ENCODE measurements at places on chromosomes 13 and 19. TPM values are rescaled to one million over a fixed set of nuclear protein-coding genes. Genes with fewer than 3 reads are reported as not detected.

GRCh38 chr19:48568345-48568886 is 16.4 kb downstream of the SULT2B1 start:
- H3K4me1 ChIP-seq, result peaks cover 2% of the 10 kb centered on the region
- H3K4me3 ChIP-seq, result no peak overlapping the region
- no peaks in the 10 kb centered on the region for H3K36me3 ChIP-seq
- H3K27ac ChIP-seq, result no peak overlapping the region
- H3K27me3 ChIP-seq, result no peaks in the 10 kb centered on the region

DNA sequence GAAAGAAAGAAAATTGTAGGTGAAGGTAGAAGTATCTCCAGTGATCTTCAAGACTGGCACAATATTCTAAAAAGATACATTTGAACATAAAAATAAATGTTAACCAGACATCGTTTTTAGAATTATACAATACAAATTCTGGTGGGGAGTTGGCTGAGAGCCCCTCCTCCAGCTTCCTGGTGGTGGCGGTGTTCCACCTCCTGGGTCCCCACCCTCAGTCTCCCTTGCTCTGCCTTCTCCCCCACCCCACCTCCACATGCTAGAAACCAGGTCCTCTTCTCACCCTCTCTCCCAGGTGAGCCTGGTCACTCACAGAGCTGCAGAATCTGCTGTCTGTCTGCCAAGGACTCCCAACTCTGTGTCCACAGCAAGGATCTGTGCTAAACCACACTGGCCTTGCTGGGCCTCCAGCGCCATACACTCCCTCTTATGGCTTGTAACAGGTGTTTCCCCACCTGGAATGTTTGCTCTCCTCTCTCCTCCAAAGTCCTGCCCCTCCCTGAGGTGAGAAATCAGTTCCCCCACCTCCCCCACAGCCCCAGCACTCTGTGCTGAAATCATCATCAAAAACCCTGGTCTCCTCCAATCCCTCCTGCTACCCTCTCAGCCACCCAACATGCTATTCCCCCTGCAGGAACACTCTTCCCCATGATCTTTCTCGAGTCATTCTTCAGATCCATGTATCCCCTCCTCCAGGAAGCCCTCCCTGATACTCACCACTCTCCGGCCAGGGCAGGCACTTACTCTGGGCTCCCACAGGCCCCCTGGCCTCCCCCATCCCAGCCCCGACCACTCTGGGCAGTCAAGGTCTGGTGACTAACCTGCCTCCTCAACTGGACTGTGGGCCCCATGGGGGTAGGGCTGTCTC is 20.5 kb upstream of the CYP2S1 start:
- H3K4me1 ChIP-seq, result peaks cover 5% of the 10 kb centered on the region
- H3K4me3 ChIP-seq, result no peak overlapping the region
- H3K27me3 ChIP-seq, result no peaks in the 10 kb centered on the region

DNA sequence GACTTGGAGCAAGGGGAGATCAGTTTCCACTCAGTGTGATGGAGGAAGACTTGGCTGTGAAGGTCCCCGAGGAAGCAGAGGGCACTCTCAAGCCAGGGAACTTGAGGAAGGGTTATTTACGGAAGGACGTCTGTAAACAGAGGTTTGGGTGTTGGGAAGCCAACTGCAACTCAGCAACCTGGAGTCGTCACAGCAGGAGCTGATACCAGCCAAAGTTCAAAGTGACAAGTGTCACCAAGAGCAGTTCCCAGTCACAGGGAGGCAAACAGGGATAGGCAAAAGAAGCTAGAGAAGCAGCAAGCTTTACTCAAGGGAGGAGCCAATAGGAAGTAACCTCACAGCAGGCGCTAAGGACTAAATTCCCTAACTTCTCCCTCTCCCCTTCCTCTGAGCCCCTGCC is 205.5 kb downstream of the EFNB2 start:
- H3K4me1 ChIP-seq, result no peaks in the 10 kb centered on the region
- H3K36me3 ChIP-seq, result no peaks in the 10 kb centered on the region
- no peak for DNase-seq

DNA sequence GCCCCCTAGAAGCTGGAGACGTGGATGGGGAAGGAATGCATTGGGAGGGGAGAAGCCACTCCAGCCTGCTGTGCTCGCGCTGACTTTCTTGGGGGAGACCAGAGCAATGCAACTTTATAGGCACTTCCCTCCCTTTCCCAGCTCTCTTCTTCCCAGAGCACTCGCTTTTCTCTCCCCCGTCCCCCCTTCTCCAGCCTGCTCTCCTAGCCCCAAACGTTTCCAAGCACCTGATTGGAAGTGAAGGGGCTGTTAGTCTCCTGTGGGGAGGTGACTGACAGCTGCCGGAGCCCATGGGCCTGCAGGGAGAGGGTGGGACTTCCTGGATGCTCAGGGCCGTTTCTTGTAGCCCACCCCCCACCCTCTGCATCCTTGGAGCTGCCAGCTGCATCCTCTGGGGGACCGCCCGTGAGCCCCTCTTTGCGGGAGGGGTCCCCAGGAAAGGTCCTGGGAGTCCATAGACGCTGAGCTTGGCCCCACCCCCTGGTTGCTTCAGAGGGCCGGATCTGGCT is 2.5 kb downstream of the HDGFL2 start:
- H3K27me3 ChIP-seq, result no peaks in the 10 kb centered on the region
- no peak overlapping the region for H3K27ac ChIP-seq
- peak; percentile 75 for DNase-seq
- H3K36me3 ChIP-seq, result peaks cover 20% of the 10 kb centered on the region

DNA sequence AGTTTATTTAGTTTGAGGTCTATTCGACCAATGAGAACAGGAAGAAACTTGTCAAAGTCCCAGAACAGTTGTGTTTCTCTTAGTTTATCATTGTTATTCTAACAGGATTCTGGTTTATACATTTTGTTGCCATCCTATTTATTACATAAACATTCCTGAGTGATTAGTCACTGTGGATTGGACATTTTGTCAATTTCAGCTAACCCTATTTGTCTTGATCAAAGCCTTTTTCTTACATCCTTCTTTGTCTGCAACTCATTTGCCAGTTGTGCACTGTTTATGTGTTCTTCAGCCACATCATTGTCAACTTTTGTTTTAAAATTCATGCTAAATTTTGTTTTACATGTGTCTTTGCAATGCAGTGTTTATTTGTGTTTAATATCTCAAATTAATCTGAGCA is 886.0 kb upstream of the SLC10A2 start:
- DNase-seq, result peak; percentile 65
- H3K4me3 ChIP-seq, result no peak overlapping the region
- peak overlapping the region; percentile 69 for H3K27ac ChIP-seq
- H3K36me3 ChIP-seq, result no peaks in the 10 kb centered on the region
- no peaks in the 10 kb centered on the region for H3K27me3 ChIP-seq

- no peak overlapping the region for H3K4me3 ChIP-seq
- peaks cover 15% of the 10 kb centered on the region for H3K27me3 ChIP-seq
- H3K36me3 ChIP-seq, result no peaks in the 10 kb centered on the region
- no peak overlapping the region for H3K27ac ChIP-seq
- DNase-seq, result no peak
- no peaks in the 10 kb centered on the region for H3K4me1 ChIP-seq
Observed at GRCh38 chr13:48291730-48292129, 11.8 kb upstream of the RB1 start.

DNA sequence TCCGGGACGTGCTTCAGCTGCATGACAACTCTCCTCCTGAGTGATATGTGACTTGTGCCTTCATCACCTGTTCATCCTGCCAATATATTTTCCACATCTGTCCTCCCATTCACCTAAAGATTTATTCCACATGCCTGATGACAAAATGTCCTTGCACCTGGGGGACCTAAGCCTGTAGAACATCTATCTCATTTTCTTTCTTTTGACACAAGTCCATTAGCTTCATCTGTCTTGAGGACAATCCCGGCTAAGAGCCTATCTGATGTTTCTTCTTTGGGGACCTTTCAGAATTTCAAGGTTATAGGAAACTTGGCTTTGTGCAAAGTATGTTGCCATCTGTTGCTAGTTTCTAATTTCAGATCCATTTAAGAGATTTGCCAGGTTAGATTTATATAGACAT is 41.1 kb downstream of the ITGBL1 start:
- no peak for DNase-seq
- no peak overlapping the region for H3K4me3 ChIP-seq

DNA sequence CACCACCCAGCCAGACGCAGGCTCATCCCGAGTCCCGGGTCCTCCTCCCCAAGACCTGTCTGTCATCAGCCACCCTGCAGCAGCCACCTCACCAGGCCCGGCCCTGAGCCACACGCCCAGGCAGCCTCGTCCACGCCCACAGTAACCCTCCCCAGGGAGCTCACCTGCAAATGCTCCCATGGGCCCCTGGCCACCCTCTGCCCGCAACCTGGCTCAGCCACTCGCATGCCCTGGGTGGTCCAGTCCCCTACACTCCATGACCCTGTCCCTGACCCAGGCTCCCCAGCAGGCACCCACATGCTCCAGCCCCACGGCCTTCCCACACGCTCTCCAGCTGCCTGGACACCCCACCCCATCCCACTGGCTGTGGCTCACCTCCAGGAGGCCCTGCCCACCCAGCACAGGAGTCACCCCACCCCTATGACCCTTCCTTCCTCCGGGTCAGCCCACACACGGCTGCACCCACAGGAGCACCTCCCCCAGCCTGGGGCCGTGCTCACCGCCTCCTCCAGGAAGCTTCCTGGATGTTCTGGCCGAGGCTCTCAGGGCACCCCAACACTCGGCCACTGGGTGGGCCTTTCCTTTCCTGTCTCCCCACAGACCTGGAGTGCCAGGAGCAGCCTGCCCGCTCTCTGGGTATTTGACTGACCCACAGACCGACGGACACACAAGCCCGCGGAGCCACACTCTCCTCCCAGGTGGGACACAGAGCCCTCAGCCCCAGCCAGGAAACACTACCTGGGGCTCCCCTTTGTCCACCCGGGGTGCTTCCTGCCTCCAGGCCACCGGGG is 3.6 kb downstream of the TMEM259 start:
- peak overlapping the region; percentile 43 for H3K27ac ChIP-seq
- peaks cover 17% of the 10 kb centered on the region for H3K36me3 ChIP-seq
- no peak overlapping the region for H3K4me3 ChIP-seq

DNA sequence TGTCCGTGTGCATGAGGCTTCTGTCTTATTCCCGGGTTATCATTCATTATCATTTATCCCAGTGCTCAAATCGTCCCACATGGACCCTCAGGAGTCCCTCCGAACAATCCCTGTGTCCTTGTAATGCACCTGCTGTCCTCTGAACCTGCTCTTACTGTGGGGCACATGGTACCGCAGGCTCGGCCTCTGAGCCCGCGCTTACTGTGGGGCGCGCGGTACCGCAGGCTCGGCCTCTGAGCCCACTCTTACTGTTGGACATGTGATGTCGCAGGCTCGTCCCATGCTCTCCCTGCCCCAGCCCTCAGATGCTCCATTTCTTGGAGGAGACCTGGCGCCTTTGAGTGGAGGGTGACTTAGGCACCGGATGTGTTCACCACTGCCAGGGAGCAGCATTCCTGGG is 16.8 kb upstream of the ZNF554 start:
- no peak overlapping the region for H3K4me3 ChIP-seq
- no peak overlapping the region for H3K27ac ChIP-seq
- no peak for DNase-seq
- H3K27me3 ChIP-seq, result no peaks in the 10 kb centered on the region
- no peaks in the 10 kb centered on the region for H3K4me1 ChIP-seq
- peaks cover 8% of the 10 kb centered on the region for H3K36me3 ChIP-seq

DNA sequence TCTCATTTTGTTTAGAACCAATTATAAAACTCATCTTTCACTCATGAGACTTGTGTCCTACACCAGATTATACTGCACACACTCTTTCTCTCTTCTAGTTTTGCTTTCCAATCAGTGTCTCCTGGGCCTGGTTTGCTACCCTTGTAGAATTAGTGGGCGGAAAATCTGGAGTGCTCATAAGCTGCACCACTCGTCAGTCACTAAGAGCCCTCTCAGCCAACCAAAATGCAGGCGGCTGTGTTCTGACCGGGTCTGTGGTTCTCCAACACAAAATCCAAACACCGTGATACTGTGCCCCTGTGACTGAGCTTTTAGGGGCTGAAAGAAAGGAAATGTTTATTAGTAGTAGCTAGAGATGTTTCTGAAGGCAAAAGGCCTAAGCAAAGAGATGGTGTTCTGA is 83.7 kb upstream of the OBI1 start:
- no peak for DNase-seq
- H3K36me3 ChIP-seq, result no peaks in the 10 kb centered on the region
- peaks cover 8% of the 10 kb centered on the region for H3K27me3 ChIP-seq
- no peak overlapping the region for H3K27ac ChIP-seq
- H3K4me3 ChIP-seq, result no peak overlapping the region

GRCh38 chr19:51295382-51296126 is 15.9 kb upstream of the IGLON5 start:
- no peaks in the 10 kb centered on the region for H3K4me1 ChIP-seq
- H3K36me3 ChIP-seq, result no peaks in the 10 kb centered on the region
- H3K27me3 ChIP-seq, result no peaks in the 10 kb centered on the region

GRCh38 chr19:13507053-13507611 is 853 bp upstream of the CACNA1A start:
- no peaks in the 10 kb centered on the region for H3K36me3 ChIP-seq
- H3K27ac ChIP-seq, result no peak overlapping the region
- H3K4me1 ChIP-seq, result no peaks in the 10 kb centered on the region
- peaks cover 24% of the 10 kb centered on the region for H3K27me3 ChIP-seq
- no peak for DNase-seq

DNA sequence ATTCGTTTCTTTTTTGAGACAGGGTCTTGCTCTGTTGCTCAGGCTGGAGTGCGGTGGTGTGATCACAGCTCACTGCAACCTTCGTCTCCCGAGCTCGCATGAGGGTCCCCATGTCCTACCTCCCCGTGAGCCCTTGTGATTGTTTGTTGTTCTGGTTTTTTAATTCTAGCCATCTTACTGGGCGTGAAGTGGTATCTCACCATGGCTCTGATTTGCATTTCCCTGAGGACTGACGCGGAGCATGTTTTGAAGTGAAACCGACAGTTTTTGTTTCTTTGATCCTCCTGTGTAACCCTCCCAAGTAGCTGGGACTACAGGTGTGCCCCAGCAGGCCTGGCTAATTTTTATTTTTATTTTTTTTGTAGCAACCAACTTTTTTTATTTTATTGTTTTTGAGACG is 21.7 kb downstream of the GNG7 start:
- no peak for DNase-seq
- H3K4me1 ChIP-seq, result no peaks in the 10 kb centered on the region
- H3K4me3 ChIP-seq, result no peak overlapping the region
- H3K27ac ChIP-seq, result no peak overlapping the region
- no peaks in the 10 kb centered on the region for H3K36me3 ChIP-seq

DNA sequence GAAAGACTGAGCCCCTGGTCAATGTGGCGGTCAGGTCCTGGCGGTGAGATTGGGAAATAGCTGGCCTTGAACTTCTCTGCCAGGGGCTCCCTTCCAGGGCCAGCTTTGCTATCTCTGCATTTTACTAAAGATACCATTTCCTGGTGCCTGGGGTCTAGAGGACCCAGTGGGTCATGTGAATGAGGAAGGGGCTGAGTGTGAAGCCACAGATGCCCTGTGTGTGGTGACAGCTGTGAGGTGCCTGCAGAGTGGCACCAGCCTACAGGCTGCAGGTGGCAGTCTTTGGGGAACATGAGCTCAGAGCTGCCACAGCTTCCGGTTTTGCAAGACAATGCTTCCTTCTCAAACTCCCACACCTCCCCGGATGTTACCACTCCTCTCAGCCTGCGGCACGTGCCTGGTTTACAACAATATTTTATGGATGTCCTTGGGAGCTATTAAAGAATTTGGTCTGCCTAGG is 5.2 kb upstream of the MLNR start:
- H3K4me1 ChIP-seq, result peaks cover 3% of the 10 kb centered on the region
- H3K36me3 ChIP-seq, result peaks cover 3% of the 10 kb centered on the region
- H3K27ac ChIP-seq, result no peak overlapping the region

Gene SLC1A5
- 114 TPM for total RNA-seq

Gene MCEMP1
- total RNA-seq, result not detected

Gene ZNF154
- total RNA-seq, result 2.0 TPM

Gene ZNF726
- total RNA-seq, result 4.7 TPM

Gene SLC25A41
- total RNA-seq, result not detected

Gene KLHL1
- not detected for total RNA-seq

Gene CGB2
- not detected for total RNA-seq

Gene VSIG10L
- 0.62 TPM for total RNA-seq
